ENCODE measurements at places on chromosomes 3 and 15.

DNA sequence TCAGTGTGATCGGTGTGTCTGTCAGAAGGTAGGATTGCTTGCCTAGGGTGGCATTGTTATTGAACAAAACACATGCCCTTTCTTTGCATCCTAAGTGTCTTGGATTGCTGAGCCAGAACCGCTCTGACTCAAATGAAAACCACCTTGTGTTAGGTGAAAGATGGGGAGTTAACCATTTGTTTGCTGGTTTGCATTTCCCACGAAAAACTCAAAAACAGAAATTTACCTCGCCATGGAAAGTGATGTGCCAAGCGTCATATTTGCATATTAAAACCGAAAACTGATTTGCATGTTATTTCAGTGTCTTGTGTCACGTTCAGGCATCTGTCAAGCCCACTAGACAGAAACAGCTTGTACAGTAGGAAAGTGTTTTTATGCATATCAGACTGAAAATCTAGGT, 474.6 kb upstream of the TPRG1 start:
- DNase-seq = peak; percentile 13

GRCh38 chr3:98733812-98734281, 29.3 kb upstream of the ST3GAL6 start:
- no peak for DNase-seq

DNA sequence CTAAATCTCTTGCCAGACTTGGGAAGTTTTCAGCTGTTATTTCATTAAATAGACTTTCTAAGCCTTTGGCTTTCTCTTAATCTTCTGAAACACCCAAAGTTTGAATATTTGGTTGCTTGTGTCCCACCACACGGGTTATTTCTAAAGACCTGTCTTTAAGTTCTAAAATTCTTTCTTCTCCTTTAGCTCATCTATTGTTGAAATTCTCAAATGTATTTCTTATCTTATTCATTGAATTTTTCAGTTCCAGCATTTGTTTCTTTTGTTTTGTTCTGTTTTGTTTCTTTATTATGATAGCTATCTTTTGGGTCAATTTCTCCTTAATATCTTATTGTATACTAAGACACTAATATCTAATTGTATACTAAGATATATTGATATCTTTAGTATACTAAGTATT, 97.0 kb downstream of the ARRDC4 start:
- DNase-seq = no peak

DNA sequence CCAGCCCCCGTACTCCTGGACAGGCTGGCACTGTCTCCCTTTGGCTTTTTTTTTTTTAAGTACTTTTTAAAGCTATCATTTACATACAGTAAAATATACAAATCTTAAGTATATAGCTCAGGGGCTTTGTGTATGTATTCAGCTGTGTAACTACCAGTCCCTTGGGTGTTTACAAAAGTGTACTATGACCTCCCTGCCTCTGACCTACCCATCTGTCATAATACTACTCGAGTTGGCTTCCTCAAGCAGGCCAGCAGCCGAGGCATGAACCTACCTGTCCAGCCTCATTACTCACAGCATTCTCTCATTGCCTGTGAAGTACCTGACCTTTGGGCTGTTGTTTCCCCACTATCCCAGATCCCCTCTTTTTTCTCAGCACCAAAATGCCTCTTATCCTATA, 33.2 kb downstream of the ABHD2 start:
- no peak for DNase-seq

DNA sequence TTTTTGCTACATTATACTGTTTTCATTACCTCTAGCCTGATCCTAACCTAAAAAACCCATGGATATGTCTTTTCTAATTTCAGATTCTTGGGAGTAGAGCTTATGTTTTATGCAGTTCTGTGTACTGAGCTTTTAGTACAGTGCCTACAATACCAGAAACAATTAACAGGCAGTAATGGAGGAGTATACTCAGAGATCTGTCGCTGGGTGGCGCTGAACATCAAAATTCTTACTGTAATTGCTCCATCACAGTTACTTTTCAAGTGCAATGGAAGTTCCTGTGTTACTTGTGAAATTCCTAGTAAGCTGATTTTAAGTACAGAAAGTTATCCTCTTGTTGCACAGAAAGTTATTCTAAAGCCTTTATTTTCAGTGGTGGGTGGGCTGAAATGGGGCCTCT, 66.9 kb downstream of the RNF13 start:
- DNase-seq = no peak

- no peak for DNase-seq
Observed at GRCh38 chr15:57028176-57028575, 109.7 kb downstream of the TCF12 start.

DNA sequence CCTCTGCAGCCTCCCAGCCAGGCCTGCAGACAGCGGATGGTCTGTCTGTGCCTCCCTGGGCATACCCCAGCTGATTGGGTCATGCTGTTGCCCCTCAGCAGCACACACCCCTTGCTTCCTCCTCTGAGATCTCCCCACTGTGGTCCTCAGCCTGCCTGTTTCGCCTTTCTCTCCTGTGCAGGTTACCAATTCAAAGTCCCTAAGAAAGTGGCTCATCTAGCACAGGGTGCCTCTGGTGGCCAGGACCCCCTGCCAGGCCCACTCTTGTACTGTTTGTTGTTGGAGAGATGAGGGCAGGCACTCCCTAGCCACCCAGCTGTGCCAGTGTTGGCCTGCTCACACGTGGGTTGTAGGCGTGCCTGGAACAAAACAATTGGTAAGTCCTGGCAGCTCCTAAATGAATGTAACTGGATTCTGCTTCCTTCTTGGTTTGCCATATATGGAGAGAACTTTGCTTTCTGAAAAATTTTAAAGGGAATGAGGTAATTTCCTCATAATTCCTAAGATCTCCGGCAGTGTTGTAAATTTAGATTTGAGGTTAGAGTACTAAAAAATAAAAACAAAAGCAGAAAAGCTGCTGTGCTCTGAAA, 213.2 kb upstream of the IL12A start:
- no peak for DNase-seq

- DNase-seq = no peak
Observed at GRCh38 chr15:29792426-29793159, 29.7 kb downstream of the TJP1 start.

DNA sequence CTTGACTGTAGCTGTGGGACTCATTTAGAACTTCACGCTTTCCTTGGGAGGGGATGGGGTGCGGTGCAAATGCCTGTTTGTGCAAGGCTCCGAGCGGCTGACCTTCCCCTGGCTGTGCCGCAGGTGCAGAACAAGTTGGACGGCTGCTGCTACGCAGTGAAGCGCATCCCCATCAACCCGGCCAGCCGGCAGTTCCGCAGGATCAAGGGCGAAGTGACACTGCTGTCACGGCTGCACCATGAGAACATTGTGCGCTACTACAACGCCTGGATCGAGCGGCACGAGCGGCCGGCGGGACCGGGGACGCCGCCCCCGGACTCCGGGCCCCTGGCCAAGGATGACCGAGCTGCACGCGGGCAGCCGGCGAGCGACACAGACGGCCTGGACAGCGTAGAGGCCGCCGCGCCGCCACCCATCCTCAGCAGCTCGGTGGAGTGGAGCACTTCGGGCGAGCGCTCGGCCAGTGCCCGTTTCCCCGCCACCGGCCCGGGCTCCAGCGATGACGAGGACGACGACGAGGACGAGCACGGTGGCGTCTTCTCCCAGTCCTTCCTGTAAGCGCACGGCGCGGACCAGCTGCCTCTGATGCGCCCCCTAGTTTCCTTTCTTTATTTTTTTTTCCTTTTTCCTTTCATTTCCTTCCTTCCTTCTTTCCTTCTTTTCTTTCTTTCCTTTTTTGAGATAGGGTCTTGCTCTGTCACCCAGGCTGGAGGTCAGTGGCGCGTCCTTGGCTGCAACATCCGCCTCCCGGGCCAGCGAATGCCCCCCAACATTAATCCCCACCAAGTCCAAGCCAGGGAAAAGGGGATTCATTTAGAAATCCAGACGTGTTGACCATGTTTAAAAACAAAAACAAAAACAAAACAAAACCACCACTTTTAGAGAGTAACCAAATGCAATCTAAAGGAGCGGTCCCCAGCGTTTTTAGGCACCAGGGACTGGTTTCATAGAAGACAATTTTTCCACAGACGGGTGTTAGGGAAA, 42.7 kb downstream of the EIF2AK4 start:
- no peak for DNase-seq

- DNase-seq = no peak
Observed at GRCh38 chr3:171508206-171508605, 48.0 kb upstream of the TNIK start.

GRCh38 chr15:48425051-48425450, 93.8 kb downstream of the DUT start:
- no peak for DNase-seq

DNA sequence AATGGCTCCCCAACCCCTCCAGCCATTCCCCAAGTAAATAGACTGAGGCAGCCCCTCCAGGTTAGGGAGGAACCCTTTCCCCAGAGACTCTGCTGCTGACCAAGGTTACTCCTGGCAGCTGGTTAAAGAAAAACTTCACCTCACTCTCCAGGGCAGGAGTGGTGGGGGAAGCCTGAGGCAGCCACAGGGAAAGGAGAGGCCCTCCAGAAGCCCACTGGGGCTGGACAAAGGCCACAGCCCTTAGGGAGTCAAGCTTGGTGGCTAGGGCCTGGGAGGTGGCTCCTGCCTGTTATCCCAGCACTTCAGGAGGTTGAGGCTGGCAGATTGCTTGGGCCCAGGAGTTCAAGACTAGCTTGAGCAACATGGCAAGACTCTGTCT, 923 bp downstream of the ACY1 start:
- DNase-seq = no peak

DNA sequence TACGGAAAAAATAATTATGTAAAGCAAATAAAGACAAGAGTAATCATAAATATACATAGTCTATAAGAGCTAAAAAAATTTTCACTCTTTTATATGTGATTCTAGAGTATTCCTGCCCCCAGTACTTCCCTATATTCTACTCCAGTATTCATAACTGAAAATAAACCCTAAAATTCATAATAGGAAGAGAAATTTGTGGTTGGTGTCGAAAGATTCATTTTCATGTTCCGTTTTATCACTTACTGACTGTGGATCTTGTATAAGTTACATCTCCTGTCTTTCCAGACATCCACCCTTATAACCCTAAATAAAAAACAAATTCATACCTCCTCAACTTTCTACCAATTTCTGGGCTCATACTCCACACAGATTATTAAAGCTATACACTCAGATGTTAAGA, 16.0 kb upstream of the MBNL1 start:
- no peak for DNase-seq

GRCh38 chr3:93867425-93867824, 106.3 kb downstream of the PROS1 start:
- DNase-seq = no peak

GRCh38 chr3:45756055-45756454, 40.3 kb downstream of the SLC6A20 start:
- DNase-seq = no peak

DNA sequence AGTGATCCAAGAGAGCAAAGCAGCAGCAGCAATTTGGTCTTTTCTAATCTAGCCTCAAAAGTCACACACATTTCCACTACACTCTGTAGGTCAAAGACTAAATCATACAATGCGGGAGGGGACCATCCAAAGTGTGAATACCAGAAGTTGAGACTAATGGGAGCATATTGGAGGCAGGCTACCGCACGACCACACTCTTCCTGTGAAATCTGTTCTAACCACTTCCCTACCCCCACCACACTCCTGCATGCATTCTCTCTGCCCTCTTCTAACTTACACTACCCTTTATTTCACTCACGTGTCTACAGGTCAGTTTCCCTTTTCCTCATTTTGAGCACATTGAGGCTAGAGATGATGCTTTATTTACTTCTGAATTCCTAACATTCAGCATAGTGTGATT, 23.7 kb upstream of the PRTG start:
- no peak for DNase-seq

Data from activated T-cell treated with anti-CD3 and anti-CD28 coated beads for 24 hours (primary cell).